Adipocyte (in vitro differentiated cells): ENCODE measurements at places on chromosomes 1 and 21.

- peak; percentile 89 for DNase-seq
Measured at GRCh38 chr1:201982623-201983379, at the start of gene RNPEP. Gene RNPEP, plus strand, starts transcription at chr1:201982648. Its CDS starts 19 bp downstream, at chr1:201982667.

GRCh38 chr1:57422271-57423134, 1.4 kb downstream of the DAB1 start:
- DNase-seq = peak; percentile 40

- peak; percentile 67 for DNase-seq
Measured at GRCh38 chr1:241934201-241934848, 23.2 kb upstream of the BECN2 start.

DNA sequence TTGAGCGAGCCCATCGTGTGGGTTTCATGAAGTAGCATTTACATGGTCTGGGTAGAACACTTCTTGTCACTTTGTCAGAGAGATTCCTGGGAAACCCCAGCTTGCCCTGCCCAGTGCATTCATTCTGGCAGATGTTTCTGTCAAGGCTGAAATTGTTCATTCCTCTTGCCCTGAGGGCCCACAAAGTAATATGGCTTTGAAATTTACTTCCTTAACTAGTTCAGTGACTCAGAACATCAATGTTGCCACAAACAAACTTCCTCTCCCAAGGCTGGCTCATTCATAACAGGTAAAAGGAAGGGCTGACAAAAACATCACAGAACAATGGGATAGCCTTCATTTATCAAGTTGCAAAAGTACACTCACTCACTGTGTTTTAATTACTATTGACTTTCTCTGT, 5.0 kb upstream of the KIAA0040 start:
- DNase-seq = peak; percentile 30

- peak; percentile 60 for DNase-seq
Measured at GRCh38 chr1:17119076-17119772, at the start of gene PADI2. Gene PADI2, minus strand, starts transcription at chr1:17119451. Its CDS starts 80 bp downstream, at chr1:17119371.

DNA sequence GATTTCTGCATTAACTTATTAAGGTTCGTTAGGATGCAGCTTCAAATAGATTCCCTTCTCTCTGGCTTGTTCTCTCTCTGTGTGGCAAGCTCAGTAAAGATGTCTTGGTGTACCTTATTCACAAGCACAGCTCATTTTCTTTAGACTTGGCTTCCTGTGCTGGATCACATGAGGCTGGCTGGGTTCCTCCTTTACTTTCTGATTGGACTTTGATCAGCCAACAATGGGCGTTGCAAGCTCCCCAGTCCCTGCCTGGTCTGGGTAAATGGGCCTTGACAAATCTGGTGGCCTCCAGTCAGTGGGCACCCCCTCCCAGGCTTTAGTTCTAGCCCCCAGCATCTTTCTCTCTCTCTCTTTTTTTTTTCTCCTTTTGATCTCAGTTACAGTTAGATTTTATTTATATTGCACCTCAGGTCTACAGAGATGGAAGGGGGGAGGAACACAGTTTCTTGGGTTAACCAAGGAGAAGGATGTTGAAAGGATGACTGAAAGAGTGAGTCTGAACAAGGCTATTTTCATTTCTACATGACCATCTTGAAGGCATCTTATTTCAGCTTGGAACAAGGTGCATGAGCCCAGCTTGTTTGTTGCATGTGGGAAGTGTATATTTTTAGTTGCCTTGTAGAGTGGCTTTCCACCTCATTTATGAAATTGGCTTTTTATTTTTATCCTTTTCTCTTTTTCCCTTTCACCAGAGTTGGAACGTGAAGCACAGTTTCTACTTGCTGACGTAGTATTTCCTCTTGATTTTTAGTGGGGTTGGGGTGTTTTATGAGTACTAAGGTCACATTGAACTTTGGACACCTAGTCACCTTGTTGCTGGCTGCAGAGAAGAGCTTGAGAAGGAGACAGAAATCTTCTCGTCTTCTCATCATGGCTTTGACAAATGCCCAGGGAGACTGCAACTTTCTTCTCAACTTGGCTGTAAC, 77.1 kb downstream of the PBX1 start:
- DNase-seq = no peak

- DNase-seq = no peak
Measured at GRCh38 chr1:87399264-87399663, 70.6 kb downstream of the LMO4 start.

GRCh38 chr1:25573591-25573930, 30.2 kb downstream of the LDLRAP1 start:
- DNase-seq = no peak

GRCh38 chr1:218537122-218537913, 192.2 kb downstream of the TGFB2 start:
- DNase-seq = peak; percentile 85

DNA sequence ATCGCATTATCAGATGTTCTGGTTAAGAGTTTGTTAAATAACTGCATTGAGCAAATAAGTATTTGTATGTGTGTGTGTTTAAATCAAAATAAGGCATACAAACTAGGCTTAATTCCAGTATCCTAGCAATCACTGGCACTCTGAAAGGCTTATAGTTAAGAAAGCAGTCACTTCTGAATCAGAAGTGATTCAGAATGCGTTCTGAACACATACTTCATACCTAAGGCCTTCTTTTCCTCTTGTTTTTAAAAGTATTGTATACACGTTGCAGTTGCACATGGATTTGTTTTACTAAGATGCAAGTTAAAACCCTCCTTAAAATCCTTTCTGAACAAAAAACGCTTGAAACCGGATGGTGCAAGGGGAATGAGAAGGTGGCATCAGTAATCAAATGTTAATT, 238.4 kb upstream of the DMRTA2 start:
- DNase-seq = peak; percentile 21

GRCh38 chr1:42743317-42744147, 3.5 kb upstream of the CLDN19 start:
- peak; percentile 46 for DNase-seq

- peak; percentile 46 for DNase-seq
Measured at GRCh38 chr1:63775418-63776127, 1.8 kb downstream of the ROR1 start.

DNA sequence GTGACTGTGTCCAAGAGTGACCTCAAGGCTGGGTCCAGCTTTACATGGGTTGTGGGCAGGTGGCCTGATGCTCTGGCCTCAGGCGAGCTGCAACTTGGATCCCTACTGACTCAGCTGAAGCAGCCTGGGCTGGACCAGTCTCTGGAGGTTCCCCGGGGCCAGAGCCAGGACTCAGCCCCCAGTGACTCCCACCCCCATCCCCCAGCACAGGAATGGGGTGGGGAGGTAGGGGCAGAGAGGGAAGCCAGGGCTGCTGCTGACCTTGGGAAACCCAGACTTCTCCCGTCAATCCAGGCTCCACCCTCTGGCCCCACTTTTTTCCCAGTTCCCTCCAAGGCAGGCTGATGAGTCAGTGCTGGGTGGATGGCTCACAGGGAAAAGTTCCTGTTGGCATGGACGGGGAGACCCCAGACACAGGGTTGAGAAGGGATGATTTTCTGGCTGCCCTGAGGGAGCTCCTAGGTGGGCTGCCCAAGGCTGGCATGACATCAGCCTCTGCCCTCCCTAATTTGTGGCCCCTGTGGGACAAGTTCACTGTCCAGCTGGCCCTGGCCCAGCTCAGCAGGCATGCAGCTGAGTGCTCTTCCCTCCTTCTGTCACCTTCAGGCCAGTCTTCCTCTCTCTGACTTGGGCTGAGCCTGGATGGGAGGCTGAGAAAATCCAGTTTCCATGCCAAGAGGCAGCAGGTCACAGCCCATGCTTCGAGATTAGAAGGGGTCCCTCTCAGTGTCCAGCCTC, 2.2 kb downstream of the ZC3H12A start:
- peak; percentile 88 for DNase-seq

DNA sequence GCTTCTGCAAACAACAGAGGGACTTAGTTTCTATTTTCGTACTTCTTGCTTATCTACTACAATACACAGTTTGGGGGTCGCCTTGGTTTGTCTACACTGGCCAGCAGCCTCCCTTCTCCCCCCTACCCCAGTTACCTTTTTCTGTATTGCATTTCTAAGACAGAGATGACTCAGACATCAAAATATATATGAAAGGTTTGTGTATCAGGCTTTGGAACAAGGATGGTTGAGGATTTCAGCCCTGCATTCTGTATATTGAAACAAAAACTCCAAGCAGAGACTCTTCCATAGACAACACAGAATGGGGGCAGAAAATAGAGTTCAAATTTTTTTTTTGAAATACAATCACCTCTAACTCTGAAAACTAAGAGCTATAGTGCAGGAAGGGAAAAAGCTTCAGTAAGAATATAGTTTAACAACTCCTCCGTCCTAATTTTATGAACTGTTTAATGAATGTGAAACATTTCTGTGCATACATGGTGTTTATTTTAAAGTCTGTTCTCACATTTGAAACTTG, 1.9 kb downstream of the SAMD13 start:
- no peak for DNase-seq

DNA sequence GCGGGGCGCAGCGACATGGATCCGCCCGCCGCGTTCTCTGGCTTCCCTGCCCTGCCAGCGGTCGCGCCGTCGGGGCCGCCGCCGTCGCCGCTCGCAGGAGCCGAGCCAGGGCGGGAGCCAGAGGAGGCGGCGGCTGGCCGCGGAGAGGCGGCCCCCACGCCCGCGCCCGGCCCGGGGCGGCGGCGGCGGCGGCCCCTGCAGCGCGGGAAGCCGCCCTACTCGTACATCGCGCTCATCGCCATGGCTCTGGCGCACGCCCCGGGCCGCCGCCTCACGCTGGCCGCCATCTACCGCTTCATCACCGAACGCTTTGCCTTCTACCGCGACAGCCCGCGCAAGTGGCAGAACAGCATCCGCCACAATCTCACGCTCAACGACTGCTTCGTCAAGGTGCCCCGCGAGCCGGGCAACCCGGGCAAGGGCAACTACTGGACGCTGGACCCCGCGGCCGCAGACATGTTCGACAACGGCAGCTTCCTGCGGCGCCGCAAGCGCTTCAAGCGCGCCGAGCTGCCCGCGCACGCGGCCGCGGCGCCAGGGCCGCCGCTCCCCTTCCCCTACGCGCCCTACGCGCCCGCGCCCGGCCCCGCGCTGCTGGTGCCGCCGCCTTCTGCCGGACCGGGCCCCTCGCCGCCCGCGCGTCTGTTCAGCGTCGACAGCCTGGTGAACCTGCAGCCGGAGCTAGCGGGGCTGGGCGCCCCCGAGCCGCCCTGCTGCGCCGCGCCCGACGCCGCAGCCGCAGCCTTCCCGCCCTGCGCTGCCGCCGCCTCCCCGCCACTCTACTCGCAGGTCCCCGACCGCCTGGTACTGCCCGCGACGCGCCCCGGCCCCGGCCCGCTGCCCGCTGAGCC, 459 bp downstream of the FOXE3 start:
- DNase-seq = peak; percentile 34

DNA sequence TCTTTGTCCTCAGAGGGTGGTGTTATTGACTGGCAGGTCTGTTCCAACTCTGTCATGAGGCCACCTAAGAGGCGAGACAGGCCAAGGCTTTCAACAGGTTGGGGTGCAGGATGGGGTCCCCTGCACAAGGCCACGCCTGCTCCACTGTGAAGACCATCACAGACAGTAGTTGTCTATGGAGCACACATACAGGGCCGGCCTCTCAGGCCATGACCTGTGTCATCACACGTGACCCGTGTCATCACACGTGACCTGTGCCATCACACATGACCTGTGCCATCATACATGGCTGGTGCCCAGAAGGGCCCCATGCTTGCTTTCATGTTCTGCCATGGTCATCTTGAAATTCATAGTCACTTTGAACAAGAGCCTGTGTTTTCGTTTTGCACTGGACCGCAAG, 91.9 kb downstream of the ARHGEF10L start:
- DNase-seq = no peak

- DNase-seq = no peak
Measured at GRCh38 chr1:161728376-161729226, 7.3 kb downstream of the FCRLB start.

DNA sequence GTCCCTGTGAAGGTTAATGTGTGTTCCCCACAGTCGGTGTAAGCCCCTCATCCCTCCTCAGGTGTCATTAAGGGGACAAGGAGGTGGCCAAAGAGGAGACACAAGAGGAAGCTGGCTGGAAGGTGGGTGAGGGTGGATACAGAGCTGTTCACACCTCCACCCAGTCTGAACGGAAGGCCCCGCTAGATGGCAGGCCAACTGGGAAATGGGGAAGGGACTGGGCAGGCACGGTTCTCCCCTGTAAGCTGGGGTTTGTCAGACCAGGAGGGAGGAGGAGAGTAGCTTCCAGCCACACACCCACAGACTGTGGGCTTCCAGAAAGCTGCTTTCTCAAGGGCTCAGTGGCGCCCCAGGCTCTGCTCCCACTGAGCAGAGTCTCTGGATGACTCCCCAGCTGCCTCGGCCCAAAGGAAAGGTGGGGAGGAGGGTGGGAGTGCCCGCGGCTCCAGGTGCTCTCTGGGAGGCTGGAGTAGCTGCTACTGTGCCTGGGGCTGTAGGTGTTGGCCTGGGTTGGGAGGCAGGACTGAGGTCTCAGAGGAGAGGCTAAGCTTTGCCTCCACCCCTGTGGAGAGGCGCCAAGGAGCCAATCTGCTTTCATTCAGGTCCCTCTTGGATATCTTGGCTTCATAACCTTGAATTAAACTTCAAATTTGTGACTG, 41.2 kb downstream of the PCP4 start:
- DNase-seq = no peak

DNA sequence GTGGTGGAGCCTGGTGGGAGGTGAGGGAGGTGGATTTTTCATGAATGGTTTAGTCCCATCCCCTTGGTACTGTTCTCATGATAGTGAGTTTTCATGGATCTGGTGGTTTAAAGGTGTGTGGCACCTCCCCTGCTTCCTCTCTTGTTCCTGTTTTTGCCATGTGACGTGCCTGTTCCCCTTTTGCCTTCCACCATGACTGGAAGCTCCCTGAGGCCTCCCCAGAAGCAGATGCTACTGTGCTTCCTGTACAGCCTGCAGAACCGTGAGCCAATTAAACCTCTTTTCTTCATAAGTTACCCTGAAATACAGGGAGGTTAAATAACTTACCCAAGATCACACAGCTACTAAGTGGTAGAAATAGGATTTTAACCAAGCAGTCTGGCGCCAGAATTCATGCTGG, 4.3 kb upstream of the HEYL start:
- DNase-seq = no peak

- DNase-seq = peak; percentile 95
Measured at GRCh38 chr1:15948595-15949452, 27.1 kb downstream of the ZBTB17 start.

GRCh38 chr1:205636732-205637131, 4.9 kb upstream of the ELK4 start:
- peak; percentile 12 for DNase-seq

DNA sequence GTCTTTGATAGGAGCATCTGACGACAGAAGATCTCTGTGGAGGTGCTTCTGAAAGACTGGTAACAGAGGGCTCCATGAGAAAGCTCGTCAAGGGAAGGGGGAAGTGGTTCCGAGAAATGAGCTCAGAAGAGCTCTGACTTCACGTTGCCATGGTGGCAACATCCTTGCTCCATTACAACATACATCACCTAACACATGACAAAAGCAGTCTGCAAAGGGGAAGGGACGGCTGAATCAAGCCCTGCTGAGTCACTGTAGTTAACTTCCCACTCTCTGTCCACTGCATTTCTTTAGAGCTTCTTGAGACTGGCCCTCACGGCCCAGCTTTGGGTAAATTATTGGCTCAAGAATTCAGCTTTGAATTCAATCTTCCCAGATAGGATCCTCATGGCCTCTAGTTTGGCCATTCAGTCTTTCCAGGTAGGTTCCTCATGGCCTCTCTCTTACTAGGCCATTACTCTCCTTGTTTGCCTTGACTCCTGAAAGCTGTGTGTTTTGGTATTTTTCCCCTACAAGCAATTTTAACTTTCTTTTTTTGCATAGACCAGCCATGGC, 88.0 kb upstream of the ZNF648 start:
- DNase-seq = peak; percentile 79
